Subcutaneous adipose tissue (tissue), 4 donors: ENCODE measurements at places on chromosomes 3 and 15. TPM values are rescaled to one million over a fixed set of nuclear protein-coding genes. Genes with fewer than 3 reads are reported as not detected.

The GRIP2 gene
- 1.5 TPM for total RNA-seq

The GPR160 gene
- 7.3 TPM for total RNA-seq

The PLSCR2 gene
- not detected for total RNA-seq

The UTS2B gene
- 2.0 TPM for total RNA-seq

The GOLGA8J gene
- total RNA-seq = not detected

The CDCP1 gene
- total RNA-seq = 0.19 TPM

The TMC3 gene
- not detected for total RNA-seq

The PATL2 gene
- 2.1 TPM for total RNA-seq

The THRB gene
- total RNA-seq = 35.0 TPM

The COL6A5 gene
- not detected for total RNA-seq

The GOLGA6A gene
- not detected for total RNA-seq
